ENCODE measurements at places on chromosomes 3 and 15.
A peak's percentile ranks its signal among the peaks of the same experiment; 100 is the strongest.

DNA sequence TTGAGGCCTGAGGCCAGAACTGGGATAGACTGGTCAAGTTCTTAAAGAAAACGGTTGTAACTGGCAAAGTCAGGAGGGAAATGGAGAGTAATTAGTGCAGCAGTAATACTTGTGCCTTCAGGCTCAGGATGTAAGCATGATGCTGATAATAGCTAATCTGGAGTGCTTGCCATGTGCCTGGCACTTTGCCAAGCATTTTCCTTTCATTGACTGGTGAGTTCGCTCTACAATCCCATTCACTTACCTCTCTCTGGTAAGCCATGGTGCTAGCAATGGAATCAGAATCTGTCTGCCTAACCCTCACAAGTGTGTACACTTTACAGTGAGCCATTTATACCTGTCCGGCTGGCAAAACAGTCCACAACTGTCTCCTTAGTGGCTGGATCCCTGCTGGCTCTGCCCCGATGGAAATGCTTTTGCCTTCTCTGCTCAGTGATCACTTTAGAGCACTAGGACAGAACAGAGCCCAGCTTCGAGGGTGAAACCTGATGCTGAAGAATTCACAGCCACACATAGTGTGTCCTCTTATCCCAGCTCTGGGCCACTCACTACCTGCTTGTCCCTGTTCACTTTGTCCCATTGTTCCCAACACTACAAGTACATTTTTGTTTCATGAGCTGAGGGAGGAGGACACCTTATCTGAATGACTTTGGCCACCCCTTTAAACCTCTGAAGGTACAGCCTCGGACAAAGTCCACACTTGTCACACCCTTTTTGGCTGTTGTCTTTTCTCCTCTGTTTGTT is 10.3 kb downstream of the CHP1 start:
- DNase-seq: no peak

DNA sequence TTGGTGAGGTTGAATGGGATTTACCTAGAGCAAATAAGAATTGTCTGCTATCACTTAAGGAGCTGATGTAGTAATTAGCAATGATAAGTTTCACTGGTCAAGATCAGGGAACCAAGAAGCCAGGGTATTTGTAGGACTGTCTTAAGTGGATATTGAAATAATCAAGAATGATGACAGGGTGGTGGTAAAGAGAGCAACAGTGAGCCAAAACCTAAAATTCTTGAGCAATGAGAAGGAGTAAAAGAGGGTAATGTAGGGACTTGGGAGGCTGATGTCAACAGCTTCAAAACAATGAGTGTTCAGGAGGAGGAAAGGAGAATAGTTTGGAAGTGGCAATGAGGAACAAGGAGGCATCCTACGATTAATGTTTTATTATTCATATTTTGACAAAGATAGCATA is 31.5 kb upstream of the SLC2A2 start:
- no peak for DNase-seq

- DNase-seq: no peak
Observed at GRCh38 chr3:137695351-137695750, 68.8 kb upstream of the SOX14 start.

DNA sequence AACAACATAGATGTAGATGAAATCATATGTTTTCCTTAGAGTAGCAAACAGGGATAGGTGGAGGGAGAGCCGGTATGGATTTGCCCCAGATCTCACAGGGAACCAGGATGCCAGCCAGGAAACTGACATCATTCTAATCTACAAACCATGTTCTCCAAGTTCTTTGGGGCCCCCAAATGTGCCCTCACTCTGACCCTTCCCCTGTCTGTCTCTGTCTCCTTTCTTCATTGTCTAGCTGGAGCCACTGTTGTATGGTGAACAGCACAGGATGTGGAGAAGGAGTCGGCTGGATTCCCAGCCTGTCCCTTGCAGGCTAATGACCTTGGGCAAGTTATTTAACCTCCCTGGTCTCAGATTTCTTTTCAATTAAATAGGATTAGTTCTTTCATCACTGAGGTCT is 962 bp downstream of the ATP13A5 start:
- DNase-seq: no peak

- no peak for DNase-seq
Observed at GRCh38 chr3:139477710-139478640, 1.7 kb upstream of the RBP2 start.

DNA sequence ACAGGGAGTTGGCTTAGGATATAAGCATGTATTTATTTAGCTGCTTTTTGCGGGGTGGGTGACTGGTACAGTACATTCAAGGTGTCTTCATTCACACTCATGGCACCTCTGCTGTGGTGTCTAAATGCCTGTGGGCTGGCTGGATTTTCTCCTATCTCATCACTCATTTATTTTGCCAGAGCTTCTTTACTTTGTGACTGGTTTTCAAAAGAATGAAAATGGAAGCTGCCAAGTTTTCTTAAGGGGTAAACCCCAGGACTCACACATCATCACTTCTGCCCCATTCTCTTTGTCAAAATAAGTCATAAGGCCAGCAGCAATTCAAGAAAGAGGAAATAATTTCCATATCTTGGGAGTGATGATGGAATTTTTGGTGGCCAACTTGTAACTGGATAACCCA is 493.4 kb upstream of the ALCAM start:
- peak; percentile 27 for DNase-seq

DNA sequence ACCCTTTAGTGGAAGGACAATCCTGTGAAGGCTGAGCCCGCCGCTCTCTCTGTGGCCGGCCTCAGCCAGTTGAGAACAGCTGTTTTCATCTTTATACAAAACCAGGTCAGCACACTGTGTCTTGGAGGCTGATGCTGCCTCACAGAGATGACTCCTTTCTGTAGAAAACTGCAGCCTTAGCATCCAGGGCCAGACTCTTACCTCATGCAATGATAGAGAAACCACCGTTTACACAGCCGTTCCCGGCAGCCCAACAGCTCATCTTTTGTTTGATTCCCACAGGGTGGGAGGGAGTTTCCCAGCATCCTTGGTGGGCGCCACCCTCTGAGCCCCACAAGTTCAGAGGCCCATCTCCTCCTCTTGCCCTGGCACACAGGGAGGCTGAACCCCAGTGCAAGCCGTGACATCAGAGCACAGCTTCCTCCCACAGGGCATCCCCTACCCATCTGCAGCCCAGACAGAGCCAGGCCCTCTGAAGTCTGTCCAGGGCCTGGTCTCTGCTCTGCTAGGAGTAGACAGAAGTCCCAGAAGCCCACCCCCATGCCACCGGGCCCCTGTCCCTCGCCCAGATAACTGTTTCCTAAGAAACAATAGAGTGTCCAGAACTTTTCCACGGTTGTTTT is 105.0 kb downstream of the LRRK1 start:
- no peak for DNase-seq

- no peak for DNase-seq
Observed at GRCh38 chr3:184180165-184180564, 5.5 kb downstream of the AP2M1 start.

GRCh38 chr3:188497021-188497420 is 343.1 kb downstream of the LPP start:
- no peak for DNase-seq

DNA sequence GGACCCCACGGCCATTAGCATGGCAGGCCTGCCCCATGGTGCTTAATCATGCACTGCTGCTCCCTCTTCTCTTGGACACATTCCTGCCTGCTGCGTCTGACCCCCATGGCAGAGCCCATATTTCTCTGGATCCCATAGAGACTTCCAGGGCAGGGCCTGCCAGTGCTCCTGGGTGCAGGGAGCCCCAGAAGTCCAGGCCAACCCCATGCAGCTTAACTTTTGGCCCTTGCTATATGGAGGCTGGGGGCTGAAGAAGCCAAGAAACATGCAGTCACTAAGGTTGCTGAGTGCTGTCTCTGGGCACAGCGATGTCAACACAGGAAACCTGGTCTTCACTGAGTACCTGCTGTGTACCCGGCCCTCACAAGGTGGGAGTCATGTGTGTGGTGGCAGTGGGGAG is 11.3 kb upstream of the PRKCD start:
- no peak for DNase-seq

DNA sequence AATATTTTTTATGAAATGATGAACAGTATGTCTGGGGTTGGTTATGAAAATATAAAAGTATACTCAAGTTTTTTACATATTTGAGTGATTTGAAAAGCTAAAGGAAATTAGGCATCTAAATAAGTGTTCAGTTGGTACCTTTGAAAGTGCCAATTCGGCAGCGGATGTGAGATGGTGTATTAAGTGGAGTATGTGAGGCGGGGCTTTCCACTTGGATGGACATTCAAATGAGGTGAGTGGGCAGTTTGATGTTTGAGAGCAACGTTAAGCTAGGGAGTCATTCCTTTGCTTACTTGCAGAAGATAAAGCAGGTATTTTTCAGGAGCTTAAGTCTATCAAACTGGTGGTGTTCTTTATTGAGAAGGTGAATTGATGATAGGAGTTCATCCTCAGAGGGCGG is 189.0 kb upstream of the GOLIM4 start:
- no peak for DNase-seq

- no peak for DNase-seq
Observed at GRCh38 chr15:83379579-83379959, 67.6 kb upstream of the SH3GL3 start.

GRCh38 chr15:97968380-97968779 is 7.9 kb downstream of the ARRDC4 start:
- DNase-seq: no peak

- DNase-seq: no peak
Observed at GRCh38 chr3:156674911-156675829, 780 bp downstream of the TIPARP start.

DNA sequence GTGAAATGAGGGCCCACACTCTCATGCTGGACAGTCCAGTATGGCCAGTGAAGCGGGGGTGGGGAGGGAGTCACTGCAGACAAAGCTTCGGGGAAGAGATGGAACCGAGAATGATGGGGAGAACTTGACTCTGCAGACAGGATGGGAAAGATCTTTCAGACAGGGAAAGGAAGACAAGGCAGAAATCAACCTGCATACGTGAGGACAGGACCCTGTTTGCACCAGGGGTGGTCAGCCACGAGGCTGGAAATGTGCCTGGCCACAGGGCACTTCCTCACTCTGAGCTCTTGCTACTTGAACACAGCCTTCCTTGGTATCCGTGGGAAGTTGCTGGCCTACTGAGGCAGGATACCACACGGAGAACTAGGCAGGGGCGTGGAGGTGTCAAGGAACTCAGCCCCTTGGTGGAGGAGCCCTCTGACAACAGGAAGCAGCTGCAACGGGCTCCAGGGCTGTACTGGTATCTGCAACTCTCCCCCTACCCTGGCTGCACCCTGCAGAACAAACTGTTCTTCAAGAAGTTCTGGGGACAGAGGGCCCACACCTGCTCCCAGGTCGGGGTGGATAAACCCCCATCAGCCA is 9.3 kb upstream of the SRP14 start:
- no peak for DNase-seq

DNA sequence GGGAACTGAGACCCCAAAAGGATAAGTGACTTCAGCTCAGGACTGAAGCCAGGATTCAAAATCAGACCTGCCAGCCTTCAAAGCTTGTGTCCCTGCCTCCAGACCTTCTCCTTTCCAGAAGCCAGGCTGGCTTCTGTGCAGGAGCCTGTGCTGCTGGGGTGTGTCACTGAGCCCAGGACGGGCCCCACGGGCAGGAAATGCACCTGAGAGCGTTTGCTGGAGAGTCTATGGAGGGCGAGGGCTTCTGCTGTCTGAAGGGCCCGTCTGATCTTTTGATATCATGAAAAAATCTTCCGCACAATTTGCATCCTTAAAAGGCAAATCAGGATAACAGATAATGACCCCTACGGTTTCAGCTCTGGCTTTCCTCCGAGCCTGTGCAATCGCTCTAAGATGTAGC is 125.4 kb downstream of the FAM43A start:
- DNase-seq: no peak

DNA sequence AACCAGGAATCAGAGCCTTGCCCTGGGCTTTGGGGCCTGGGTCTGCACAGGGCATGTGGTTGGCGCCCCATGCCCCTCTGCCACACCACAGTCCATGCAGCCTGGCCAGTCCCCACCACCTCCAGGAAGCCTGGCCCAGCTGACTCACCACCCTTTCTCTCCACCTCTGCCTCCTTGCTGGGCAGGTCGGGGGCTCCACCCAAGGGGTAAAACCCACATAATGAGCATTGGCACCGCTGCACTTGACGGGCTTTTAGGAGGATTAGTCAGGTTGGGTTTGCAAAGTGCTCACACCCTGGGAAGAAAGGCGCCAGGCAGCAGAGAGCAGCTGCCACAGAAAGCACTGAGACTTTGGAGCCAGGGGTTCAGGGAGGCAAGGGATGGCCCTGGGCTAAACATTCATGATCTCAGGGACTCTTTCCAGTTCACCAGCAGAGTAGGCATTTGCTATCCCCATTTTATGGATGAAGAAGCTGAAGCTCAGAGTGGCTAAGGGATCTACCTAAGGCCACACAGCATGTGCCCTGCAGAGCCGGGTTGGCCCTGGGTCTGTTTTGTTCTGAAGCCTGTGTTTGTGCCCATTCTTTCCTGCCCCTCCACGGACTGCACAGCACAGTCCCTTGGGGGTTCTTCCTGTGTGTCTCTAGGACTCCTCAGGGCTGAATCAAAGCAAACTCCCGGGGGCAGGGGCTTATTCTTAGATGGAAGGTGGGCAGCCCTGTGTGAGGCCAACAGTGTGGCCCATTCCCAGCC is 113.4 kb downstream of the ETFA start:
- DNase-seq: no peak

- no peak for DNase-seq
Observed at GRCh38 chr3:145448436-145448835, 712.5 kb downstream of the PLOD2 start.

DNA sequence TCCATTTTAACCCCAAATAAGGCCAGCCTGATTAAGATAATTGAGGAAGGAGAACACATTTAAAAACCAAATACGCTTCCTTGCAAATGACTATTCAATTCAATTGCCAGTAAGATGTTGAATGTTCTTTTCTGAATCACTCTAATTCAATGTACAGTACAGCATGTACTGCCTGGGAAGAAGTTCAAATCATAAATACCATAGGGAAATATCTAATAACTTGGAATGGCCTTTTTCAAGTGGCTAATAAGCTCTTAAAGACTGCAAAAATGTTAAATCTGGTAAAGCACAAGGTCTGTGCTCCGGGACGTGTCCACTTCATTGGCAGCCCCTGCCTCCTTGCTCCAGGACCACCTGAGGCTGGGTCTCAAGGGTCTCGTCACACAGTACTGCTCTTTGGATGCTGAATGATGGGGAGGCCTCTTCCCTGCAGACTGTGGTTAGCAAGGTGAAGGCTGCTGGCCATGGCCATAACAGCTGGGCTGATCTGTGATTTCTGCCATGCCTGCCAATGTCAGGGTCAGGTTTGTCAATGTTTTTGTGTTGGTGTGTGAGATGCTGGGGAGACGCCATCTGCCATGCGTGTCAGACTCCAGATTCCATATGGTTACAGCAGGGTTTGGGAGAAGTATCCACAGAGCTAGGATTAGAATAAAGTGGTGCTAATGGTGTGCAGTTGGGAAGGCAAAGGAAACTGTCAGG is 300.5 kb downstream of the ADAMTS17 start:
- DNase-seq: no peak

GRCh38 chr15:37108381-37109167 is 8.2 kb upstream of the MEIS2 start:
- no peak for DNase-seq

DNA sequence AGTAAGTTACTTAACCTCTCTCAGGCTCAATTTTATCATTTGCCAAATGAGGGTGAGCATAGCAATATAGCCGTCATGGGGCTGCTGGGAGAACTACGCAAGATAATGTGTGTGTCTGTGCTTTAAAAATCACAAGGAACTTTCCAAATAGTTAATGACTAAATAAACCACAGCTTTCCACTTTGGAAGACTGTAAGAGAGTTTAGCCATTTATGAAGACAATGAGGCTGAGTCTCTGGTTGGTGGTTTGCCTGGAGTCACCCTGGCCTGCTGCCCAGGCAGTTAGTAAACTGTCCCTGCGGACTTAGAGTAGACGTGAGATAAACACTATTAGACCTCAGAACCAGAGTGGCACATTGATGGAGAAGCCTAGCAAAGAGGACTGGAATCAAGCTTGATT is 357.7 kb downstream of the CLSTN2 start:
- DNase-seq: peak; percentile 15

All from amniotic stem cell (primary cell).